ENCODE measurements at places on chromosomes 5 and 9.

DNA sequence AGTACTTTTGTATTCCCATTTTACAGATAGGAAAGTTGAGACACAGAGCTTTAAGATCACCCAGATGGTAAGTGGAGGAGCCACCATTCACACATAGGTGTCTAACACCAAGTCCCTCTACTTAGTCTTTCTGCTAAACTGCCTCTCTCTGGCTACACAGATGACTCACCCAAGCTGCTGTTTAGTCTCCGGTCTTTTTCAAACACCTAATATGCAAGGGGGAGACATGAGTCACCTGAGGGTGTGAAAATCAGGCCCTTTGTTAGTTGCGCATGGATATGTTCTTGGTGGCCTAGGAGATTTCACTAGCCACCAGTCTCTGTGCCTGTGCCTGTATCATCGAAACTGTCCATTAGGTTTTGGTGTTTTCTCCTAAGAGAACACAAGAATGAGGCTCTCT lies 117.8 kb downstream of the MAST4 start:
- no peak for DNase-seq

DNA sequence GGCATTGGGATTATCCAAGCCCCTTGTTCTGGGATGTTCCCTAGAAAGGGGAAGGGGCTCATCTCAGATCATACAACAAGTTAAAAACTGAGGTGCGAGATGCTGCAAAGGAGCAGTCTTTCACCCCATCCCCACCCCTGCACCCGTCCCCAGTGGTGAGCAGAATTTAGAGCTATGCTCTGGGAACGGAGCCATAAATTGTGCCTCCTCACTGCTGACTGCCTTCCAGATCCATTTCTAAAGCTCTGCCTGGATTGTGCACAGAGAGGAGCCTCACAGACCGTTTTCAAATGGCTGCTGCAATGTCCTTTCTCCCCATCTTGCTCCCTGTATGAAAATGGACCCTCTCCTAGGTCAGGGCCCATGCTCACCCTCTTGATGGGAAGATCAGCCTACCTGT lies 8.3 kb downstream of the SLC25A48 start:
- DNase-seq = no peak

DNA sequence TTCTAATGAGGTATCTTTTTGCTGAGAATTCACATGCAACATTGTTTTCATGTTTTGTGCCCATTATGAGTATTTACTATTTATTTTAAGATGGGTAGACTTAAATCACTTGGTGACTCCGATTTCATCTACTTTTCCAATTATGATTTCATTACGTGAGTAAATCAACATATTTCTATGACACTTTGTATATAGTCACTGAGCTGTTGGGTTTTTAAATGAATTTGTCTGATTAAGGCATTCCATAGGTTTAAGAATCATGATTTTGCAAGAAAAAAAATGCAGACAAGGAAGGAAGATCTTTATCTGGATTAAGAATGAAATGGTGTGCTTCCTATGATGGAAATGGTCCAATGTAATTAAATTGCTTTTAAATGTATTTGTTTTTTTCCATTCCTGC lies 661.9 kb downstream of the ANXA1 start:
- no peak for DNase-seq

GRCh38 chr5:54758038-54758437 lies 227.4 kb downstream of the ESM1 start:
- DNase-seq = no peak

- no peak for DNase-seq
Measured at GRCh38 chr5:3639175-3639574, 43.5 kb downstream of the IRX1 start.
